Mucosa of descending colon (tissue), 3 donors: ENCODE measurements at places on chromosomes 4 and X.

DNA sequence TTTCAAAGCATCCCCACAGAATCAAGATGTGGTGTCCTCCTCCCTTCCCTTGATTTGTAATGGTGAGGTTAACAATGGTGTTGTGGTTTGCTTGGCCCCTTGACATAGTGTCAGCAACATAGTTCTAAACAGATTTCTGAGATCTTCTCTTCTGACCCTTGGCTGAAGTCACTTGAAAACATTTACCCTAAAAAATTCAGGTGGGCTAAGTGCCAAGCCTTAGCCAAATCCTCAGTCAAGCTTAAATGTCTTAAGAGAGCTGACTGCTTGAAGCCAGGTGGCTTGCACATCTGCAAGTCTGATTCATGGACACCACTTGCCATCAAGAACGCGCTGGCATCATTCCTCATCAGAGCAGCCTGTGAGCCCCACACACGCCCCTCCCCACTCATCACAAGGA, 173.2 kb downstream of the MGST2 start:
- no peak for DNase-seq

GRCh38 chrX:134683351-134684005, 25.2 kb upstream of the PLAC1 start:
- no peak for DNase-seq

- DNase-seq = no peak
These were observed 115.2 kb upstream of the TSPAN5 start for GRCh38 chr4:98773638-98774037.

DNA sequence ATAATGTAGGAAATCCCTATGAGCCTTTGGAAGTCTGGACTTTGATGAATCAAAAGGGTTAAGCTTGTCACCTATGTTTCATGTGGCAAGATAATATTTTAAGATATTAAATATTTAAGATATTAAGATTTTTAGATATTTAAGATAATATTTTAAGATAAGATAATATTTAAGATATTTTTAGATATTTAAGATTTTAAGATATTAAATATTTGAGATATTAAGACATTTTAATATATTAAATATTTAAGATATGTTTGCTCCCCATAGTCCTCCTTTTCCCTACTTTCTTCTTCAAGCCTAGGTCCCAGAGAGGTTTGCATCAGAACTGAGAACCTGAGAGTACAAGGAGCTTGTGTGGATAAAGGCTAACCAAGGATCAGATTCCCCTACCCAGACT, 478.4 kb upstream of the IGFBP7 start:
- DNase-seq = no peak

DNA sequence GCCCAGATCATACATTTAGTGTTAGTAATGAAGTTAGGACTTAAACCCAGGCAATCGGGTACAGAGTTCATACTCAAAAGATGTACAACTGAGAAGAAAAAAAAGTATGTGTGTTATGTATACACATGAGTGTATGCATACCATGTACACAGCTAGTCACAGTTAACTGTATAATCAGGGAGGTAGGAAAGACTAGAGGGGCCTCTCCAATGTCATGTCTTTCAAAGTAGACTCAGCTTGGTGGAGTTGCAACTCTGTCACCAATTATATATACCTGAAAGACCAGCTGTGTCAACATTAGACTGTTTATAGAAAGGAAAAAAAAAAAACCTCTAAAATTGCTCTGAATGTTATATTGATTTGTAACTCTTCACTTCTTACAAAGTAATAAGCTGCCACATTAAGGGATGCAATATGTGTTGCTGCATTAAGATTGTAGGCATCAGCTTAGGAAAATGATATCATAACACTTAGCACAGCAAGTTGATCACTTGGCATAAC, 167.5 kb downstream of the DCTD start:
- no peak for DNase-seq

DNA sequence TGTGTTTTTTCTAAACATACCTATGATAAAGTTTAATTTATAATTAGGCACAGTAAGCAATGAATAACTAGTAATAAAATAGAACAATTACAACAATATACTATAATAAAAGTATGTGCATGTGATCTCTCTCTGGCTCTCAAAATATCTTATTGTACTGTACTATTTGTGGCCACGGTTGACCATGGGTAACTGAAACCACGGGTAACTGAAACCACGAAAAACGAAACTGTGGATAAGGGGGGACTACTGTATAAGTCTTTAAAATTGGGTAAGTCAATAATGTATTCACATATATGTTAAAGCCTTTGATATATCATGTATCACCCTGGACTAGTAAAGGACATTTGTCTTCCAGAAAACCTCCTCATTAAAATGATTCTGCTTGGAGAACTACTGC, 20.0 kb downstream of the TMEM154 start:
- no peak for DNase-seq

DNA sequence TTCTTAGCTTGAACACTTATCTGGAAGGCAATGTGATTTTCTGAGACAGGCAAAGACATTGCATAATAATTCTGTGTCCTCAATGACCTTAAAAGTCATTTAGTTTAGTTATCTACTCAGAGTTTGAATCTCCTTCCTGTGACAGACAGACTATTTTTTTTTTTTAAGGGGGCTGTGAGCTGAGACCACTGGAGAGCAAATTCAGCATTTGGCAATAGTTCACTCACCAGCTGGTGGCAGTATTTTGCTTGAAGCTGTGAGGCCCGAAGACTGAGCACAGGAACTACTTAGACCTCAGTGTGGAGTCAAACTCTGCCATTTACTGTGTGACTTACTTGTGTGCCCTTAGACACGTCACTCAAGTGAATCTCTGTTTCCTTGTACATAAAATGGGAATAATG, 22.9 kb upstream of the CPE start:
- DNase-seq = no peak

DNA sequence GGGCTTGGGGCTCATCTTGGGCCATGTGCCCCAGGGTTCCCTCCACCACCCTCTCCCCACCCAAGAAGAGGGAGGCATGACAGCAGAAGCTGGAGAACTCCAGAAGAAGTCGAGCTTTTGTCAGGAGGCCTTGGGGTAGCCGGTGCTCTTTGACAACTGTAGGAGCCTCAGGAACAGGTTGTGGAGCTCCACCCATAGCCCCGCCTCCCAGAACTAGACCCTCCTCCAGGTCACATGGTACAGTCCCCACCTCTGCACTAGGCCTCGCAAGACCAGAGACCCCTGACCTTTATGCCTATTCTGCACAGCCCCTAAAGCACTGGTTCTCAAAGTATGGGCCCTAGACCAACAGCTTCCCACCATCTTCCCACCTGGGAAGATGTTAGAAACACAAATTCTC, 8.0 kb upstream of the MORC4 start:
- no peak for DNase-seq

DNA sequence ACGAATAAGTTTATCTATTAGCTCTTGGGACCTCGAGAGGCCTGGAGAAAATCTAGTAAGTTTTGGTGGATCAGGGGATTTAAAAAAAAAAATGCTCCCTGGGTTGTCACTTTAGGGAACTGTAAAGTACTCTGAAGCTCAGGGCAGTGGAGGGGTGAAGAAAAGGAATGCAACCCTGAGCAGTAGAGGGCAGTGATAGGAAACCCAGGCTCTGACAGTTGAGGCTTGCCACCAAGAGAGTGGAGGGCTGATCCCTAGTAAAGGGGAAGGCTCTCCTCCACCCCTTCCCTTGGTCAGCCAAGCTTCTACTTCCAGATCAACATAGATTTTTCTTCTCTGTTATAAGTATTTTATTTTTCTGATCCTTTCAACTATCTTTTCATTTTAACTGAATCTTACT, 73.1 kb downstream of the FBXO8 start:
- DNase-seq = no peak

- no peak for DNase-seq
These were observed 41.7 kb downstream of the VSIG4 start for GRCh38 chrX:65997978-65998717.

DNA sequence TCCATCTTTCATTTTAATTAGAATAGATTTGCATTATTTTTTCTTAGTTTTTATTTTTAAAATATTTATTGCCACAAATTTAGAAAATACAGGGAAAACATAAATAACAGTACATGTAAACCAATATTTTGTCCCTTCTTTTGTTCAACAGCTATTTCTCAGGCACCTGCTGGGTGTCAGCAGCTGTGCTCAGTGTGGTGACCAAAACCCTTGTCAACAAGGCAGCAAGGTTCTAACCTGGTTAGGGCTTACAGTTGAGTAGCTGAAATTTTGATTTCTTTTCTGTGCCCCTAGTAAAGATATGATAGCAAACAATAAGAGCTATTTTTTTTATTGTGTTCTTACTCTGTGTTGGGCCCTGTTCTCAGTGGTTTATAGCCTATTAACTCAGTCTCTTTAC, 128.1 kb downstream of the PTTG2 start:
- no peak for DNase-seq

DNA sequence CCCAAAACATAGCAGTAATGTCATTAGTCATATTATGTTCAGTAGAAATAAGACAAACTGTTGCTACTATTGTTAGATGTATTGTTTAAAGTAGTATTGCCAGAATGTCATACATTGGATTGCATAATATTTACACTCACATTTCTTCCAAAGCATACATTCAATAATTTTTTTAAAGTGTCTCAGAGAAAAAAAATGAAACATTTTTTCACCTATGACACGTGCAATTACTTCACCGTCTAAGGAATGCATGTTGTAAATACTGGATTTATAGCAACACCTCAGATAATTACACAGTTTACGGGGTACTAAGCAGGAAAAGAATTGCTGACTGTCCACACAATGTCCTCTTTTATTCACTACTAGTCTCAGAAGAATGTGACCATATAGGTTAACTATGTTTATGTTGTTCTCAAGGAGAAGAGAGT, 162.1 kb downstream of the PCDH18 start:
- no peak for DNase-seq

- DNase-seq = no peak
These were observed 5.5 kb downstream of the ATP10D start for GRCh38 chr4:47490550-47490949.

DNA sequence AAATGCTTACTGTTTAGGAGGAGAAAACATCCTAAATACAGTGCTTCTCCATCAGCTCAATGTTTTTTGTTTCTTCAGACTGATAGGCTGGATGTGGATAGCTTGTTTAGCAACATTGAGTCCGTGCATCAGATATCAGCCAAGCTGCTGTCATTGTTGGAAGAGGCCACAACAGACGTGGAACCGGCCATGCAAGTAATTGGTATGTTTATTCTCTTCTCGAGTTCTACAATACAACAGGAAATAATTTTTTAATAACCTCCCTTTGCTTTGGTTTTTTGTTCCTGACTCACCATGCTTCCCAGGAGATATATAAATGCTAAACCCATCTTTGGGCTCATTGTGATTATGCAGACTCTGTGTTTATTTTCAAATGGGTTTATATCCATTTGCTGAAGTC, 60.9 kb downstream of the ARHGEF38 start:
- no peak for DNase-seq

DNA sequence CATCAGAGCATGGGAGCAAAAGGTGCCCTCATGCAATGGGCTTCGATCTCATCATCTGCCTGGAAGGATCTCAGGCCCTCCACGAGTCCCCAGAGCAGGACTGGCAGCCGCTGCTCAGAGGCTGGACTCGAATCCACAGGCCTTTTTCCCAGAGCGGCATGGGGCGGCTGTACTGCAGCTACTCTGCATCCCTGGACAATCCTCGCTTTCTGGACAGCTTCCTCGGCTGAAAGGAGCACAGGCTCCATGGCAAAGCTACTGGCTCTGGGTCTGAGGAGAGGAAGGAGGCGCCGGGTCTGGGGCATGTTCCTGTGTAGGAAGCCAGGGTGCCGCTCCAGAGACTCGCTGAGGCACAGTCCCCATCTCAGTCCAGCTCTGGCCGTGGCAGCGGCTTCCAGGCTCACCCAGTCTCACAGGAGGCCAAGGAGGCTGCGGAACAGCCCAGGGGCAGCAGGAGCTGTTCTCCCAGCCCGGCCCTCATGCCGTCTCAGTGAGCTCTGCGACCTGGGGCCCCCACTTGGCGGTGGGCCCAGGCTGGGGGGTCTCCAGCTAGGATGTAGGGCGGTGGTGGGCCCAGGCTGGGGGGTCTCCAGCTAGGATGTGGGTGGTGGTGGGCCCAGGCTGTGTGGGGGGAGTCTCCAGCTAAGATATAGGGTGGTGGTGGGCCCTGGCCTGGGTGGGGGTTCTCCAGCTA, 2.7 kb upstream of the SPON2 start:
- DNase-seq = peak; percentile 48

DNA sequence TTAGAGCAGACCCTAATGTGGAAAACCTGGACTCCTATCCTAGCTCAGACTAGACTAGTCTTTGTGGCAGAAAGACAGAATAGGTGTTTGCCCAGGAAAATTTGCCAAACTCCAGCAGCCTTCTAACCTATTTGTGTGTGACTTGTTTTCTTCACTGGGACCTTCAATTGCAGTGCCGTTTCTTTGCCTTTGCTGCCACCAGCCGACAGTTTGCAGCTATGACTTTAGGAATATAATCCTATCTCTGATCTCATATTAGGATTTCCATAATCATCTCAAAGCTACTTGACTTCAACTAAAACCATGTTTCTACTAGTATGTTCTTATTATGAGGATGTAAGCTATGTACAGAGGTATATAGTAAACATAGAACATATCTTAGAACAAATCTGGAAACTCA, 60.2 kb upstream of the PGAM4 start:
- DNase-seq = no peak

DNA sequence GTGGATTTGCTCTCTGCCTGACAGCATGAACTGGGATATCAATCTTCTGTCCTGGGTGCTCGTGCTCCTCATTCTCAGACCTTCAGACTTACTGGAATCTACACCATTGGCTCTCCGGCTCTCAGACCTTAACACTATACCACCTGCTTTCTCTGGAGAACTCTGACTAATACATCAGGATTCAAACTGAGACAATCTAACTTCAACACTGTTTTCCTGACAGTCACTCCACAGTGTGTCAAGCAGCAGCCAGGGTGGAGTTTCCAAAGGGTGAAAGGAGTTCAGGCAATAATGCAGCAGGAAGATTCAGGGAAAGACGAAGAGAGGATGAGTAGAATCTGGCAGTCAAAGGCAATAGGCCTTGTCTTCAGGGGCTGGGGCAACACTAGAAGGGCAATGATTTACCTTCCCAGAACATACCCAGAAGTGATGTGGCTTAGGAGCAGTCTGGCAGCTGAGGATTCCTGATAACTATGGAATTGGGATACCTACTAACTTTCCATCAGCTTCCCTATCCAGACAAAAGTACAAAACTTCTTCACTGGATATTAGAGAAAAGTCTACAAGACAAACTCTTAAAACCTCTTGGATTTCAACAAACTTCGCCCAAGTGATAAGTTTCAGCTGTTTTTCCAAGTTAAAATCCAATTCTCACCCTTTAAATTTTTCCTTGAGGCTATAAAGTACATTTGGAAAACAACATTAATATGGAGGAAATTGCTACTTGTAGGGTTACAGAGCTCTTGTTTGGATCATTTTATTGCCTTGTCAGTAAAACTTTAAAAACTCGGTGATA, 58.4 kb upstream of the SLIT2 start:
- DNase-seq = no peak

DNA sequence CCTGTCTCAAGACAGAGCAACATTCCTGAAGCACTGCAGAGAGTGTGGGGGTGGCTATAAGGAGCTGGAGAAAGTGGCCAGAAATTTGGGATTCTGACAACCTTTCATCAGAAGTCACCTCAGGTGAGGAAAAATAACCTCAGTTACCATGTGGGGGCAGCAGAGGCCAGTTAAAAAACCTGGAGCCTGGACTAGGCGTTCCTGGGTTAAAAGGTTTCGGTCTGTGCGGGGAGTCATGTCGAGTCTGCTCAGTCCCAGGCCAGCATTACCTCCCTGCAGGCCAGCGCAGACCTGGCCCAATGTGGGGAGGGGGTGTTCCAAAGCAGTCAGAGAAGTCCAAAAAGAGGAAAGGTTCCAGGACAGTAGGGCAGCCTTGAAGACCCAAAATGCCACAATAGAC, 10.9 kb upstream of the NALF2 start:
- peak; percentile 32 for DNase-seq
